ENCODE measurements at places on chromosomes 1 and 21.

DNA sequence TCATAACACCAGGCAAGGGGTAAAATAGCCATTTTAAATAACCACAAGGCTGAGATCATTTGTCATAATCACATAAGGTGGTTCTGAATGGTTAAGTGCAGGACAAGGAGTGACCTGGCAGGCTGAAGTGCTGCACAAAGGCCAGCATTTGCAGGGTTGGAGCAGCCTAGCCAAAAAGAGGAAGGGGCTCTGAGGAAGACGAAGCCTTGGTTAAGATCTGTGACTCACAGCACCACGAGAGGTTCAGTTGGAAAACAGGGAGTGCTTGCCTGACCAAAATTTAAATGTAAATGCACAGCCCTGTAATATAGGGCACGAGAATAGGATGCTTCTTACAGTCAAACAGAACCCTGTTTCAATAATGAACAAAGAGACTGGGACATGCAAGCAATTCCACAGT lies 12.1 kb downstream of the ATP5PF start:
- H3K4me1 ChIP-seq = no peaks in the 10 kb centered on the region
- H3K27ac ChIP-seq = no peak overlapping the region
- peaks cover 73% of the 10 kb centered on the region for H3K36me3 ChIP-seq
- H3K27me3 ChIP-seq = no peaks in the 10 kb centered on the region
- no peak for DNase-seq

- no peak overlapping the region for H3K27ac ChIP-seq
- H3K4me1 ChIP-seq = peaks cover 5% of the 10 kb centered on the region
- no peak overlapping the region for H3K4me3 ChIP-seq
These were observed 9.5 kb downstream of the F3 start for GRCh38 chr1:94532077-94532476.

- no peaks in the 10 kb centered on the region for H3K36me3 ChIP-seq
- H3K4me1 ChIP-seq = peaks cover 45% of the 10 kb centered on the region
- H3K4me3 ChIP-seq = no peak overlapping the region
These were observed 16.1 kb upstream of the ETV3 start for GRCh38 chr1:157154291-157154690.

- H3K4me1 ChIP-seq = no peaks in the 10 kb centered on the region
- H3K36me3 ChIP-seq = no peaks in the 10 kb centered on the region
- H3K27me3 ChIP-seq = no peaks in the 10 kb centered on the region
- DNase-seq = no peak
- no peak overlapping the region for H3K4me3 ChIP-seq
- no peak overlapping the region for H3K27ac ChIP-seq
These were observed 159.1 kb upstream of the C8B start for GRCh38 chr1:57124768-57125446.

Data from esophagus squamous epithelium (tissue), 5 donors.